Fibroblast of skin of scalp (primary cell): ENCODE measurements at places on chromosomes 1 and 21.

DNA sequence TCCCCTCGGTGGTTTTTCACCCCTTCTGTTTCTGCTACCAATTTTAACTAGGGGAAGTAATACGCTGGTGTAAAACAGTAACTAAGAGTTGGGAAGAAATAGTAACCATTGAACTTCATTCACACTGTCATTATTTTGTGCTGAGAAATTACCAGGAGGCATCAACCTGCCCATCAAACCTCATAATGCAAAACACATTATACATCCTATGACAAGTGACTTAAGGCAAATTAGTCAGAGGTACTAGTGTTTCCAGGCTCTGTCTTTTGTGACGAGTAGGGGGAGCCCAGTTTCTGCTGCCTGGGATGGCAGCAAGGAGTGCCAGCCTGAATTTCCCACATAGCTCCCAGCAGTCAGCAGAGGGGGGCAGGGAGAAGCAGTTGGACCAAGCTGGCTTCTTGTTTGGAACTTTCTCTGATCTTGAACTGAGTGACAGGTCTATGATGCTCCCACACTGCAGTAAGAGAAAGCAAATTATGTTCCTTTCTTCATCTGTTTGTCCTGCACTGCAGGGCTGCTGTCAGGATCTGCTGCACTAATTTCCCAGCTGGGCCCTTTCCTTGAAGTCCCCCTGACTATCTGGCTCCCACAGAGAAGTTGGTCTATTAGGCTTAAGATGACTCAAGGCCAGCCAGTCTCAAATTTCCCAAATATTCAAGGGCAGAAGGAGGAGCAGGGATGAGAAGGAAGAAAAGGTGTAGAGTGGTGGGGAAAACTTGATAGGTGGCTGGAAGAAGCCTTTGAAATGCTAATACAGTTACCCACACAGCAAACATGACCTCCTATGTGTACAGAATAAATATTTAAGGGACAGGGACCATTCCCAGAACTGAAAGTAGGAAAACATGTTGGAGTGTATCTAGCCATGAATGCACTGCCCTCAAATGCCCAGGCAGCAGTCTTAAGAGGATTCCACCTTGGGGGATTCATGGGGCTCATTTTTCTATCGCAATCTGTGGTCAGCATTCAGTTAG is 322.8 kb downstream of the SEC16B start:
- no peak for DNase-seq

- DNase-seq: peak; percentile 5
These were observed 64.3 kb downstream of the ANKRD13C start for GRCh38 chr1:70290218-70290617.

DNA sequence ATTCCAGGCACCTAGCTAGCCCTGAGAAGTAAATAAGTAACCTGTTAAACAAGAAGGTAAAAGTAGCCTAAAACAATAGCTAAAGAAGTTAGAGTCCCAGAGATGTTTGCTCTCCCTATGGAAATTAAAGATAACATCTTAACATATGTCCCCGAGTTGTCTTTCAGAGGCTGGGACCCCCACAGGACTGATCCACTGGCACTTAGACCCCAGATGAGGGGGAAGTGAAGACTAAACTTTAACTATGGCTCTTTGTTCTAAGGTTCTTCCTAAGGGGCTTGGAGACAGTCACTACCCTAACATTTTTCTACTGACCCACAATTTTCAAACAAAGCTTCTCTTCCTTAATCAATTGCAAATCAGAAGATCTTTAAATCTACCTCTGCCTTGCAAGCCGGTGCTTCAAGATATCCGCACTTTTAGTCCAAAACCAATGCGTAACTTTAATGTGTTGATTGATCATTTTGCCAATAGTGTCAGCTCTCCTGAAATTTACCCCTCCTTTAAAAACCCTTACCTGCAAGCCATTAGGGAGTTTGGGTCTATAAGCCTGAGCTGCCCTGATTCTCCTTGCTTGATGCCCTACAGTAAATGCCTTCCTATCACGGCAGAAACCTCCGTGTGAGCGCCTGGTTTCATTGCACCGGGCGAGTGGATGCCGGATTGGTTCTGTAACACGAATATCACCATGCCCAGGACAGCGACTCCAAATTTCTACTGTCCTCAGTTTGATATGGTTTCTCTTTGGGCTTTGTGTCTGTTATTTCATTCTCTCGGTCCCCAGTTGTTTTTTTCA is 404.4 kb downstream of the SIPA1L2 start:
- no peak for DNase-seq

DNA sequence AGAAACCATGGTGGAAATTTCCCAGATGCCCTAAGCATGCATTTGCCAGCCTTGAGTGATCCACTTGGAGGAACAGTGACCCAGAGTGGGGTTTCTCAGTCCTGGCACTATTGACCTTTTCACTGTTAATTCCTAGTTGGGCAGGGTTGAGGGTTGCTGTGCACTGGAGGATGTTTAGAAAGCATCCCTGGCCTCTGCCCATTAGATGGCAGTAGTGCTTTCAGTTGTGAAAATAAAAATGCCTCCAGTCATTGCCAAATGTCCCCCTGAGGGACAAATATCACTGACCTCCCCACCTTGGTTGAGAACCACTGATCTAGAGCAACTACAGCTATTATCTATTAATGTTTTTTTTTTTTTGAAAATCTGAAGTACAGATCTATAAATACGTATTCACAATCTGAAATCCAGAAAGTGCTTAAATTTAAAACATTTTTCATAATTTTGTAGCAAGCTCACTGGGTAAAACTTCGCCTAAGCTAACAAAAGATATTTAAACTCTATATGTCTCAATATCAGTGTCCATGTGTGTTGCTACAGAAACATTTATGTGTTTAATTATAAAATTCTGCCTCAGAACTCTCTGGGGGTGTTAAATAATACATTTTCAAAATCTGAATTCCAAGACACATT is 27.3 kb downstream of the F3 start:
- DNase-seq: peak; percentile 40

DNA sequence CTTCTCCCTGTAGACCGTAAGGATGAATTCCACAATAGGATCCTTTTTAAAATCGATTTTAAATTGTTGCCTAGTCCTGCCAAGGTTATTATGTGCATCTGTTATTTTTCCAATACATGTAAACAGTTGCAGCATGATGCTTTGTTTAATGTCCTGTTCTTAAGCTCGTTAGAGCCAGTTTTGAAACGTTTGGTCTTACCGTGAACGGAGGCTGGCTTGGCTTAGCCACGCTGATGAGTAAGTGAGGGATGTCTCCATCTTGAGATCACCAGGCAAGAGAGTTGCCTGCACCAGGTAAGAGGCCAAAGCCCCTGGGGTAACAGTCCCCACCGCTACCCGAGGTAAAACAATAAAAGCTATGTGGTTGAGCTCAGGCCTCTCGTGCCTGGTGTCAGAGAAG is 17.3 kb downstream of the CSTB start:
- no peak for DNase-seq

- DNase-seq: no peak
These were observed 18.7 kb upstream of the ZBTB21 start for GRCh38 chr21:42028766-42029425.

- no peak for DNase-seq
These were observed 33.3 kb downstream of the SLC66A1 start for GRCh38 chr1:19345391-19345790.

- DNase-seq: no peak
These were observed 372.2 kb downstream of the RRAGC start for GRCh38 chr1:38487396-38487795.

DNA sequence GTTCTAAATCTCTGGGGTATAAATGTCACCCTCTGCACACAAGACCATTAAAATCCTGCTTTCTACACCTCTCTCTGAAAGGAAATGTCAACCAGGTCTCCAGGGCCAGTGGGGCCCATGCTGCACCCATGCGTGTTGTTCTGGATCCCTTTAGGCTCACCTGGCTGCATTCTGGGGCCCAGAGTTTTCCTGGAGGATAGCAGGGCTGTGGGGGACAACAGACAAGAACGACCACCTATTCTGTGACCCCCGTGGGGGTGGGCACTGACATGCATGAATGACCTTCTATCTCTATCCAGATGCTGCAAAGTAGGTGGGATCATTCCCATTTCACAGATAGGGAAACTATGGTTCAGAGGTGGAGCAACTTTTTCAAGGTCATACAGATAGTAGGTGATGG is 41.6 kb downstream of the TNNT2 start:
- no peak for DNase-seq

DNA sequence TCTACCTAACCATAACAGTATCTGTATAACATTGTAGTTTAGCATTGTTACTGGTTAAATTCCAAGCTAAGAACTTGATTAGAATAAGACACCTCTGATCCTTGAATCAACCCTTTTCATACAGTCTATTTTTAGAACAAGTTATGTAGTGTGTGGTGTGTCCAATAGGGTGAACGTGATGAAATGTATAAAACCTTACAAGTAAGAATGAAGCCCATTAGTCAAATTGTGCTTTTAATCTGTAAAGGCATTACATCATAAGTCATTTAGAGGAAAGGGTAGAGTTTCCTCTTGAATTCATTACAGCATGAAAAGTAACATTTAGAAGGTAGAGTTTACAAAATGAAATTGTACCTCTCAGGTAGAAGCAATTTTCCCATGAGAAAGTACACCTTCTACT is 479.2 kb downstream of the LTN1 start:
- no peak for DNase-seq

DNA sequence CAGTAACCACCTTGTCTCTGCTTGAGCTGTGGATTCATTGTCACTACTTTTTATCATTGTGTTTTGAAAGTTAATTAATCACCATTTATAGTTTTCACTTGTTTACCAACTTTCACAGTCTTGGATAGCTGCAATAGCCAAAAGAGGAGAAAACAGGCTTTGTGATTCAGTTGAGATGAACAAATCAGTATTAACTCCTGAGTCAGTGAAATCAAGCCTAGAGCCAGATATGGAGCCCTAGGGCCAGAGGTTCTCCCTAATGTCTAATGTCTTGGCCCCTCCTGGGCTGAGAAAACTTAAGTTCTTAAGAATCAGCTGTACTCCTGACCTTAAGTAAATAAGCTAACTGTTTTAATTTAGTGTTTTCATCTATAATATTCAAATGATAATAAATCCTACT is 228.8 kb downstream of the DNM3 start:
- DNase-seq: no peak

- DNase-seq: no peak
These were observed 22.8 kb upstream of the RNU1-4 start for GRCh38 chr1:16717336-16718098.
